Astrocyte of the spinal cord (primary cell): ENCODE measurements at places on chromosomes 7 and 10.

- peak; percentile 50 for DNase-seq
Measured at GRCh38 chr10:90197766-90198165, 496.4 kb downstream of the KIF20B start.

- DNase-seq, result no peak
Measured at GRCh38 chr7:117178600-117178999, 144.3 kb downstream of the WNT2 start.

- DNase-seq, result no peak
Measured at GRCh38 chr7:20293336-20293735, 37.4 kb upstream of the ITGB8 start.

DNA sequence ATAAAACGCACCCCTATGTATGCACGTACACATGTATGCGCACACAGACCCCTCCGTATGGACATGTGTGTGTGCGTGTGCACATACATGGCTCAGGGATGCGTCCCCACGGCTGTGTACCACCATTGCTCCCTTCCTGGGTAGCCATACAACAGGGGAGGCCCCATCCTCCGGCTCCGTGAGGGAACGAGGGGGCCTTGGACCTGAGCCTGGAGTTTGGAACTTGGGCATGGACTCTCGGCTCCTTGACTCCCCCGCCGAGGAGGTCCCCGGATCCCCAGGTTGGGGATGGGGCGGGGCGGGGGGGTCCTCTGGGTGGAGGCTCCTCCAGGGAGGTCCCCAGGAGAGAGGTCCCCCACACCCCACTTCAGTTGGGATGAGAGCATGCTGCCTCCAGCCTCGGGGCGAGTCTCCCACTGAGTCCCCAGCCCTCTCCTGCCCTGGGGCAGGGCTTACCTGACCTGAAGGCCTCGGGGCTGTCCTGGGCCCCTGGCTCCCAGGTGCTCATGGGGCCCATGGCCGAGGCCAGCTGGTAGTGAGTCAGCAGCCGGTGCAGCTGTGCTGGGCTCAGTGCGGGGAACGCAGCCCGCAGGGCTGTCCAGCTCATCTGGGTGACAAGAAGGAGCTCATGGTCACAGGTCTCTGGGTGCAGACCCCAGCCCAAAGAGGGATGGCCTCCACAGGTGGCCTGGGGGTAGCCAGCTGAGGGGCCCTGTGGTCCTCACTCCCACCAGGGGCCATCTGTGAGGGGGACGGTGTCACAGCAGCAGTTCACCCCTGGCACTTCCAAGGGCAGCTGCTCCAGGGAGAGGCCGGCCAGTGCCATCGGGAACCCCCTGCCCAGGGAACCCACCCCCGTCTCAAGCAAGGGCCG lies 29.9 kb downstream of the AP5Z1 start:
- DNase-seq, result no peak

- DNase-seq, result no peak
Measured at GRCh38 chr7:36563706-36564327, 160.5 kb downstream of the AOAH start.

GRCh38 chr7:140924019-140924820 lies 509 bp downstream of the BRAF start:
- DNase-seq, result peak; percentile 55

GRCh38 chr10:28883741-28884423 lies 206.6 kb downstream of the BAMBI start:
- DNase-seq, result no peak

DNA sequence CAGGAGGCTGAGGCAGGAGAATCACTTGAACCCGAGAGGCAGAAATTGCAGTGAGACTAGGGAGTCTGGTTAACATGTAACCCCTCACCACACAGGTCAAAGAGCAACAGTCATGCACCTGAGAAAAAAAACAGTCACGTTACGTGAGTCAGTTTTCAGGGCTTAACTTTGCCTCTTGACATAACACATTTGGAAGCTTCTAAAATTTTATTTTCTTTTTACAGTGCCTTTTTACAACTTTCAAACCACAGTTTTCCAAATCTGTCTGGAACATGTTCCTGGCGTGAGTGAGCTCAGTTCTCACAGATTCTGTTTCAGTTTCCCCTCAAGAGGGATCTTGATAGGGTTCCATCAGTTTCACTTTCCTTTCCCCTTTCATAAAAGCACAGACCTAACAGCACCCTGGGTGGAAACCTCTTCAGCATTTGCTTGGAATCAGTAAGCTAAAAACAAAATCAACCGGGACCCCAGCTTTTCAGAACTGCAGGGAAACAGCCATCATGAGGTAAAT lies 4.4 kb downstream of the IFIT3 start:
- peak; percentile 80 for DNase-seq

GRCh38 chr10:651692-652091 lies 37.8 kb downstream of the DIP2C start:
- DNase-seq, result no peak

- DNase-seq, result no peak
Measured at GRCh38 chr7:159033956-159034355, 110.7 kb downstream of the VIPR2 start.

DNA sequence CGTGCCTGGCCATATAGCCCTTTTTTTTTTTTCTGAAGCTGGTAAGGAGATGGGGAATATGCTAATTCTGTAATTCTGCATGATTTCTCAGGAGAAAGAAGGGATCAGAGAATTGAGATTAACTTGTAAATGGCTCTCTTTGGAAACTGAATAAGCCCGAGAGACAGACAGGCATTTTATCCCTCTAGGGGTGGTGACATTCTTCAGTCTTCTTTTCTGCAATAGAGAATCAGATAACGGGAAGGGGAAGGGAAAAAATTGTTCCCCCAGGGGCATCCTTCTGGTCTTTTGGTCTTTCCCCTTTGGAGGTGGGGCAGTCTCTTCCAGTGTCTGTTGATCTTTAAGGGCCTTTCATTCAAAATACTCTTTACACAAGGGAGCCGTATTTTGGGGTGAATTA lies 34.2 kb downstream of the HK1 start:
- DNase-seq, result no peak

- DNase-seq, result no peak
Measured at GRCh38 chr10:132657127-132657706, 119.6 kb downstream of the INPP5A start.

- DNase-seq, result peak; percentile 19
Measured at GRCh38 chr10:27390681-27391080, 113.4 kb upstream of the RAB18 start.

- DNase-seq, result no peak
Measured at GRCh38 chr7:138491612-138492386, 31.7 kb downstream of the TRIM24 start.

- DNase-seq, result peak; percentile 74
Measured at GRCh38 chr7:107659666-107660065, 962 bp upstream of the SLC26A4 start.

DNA sequence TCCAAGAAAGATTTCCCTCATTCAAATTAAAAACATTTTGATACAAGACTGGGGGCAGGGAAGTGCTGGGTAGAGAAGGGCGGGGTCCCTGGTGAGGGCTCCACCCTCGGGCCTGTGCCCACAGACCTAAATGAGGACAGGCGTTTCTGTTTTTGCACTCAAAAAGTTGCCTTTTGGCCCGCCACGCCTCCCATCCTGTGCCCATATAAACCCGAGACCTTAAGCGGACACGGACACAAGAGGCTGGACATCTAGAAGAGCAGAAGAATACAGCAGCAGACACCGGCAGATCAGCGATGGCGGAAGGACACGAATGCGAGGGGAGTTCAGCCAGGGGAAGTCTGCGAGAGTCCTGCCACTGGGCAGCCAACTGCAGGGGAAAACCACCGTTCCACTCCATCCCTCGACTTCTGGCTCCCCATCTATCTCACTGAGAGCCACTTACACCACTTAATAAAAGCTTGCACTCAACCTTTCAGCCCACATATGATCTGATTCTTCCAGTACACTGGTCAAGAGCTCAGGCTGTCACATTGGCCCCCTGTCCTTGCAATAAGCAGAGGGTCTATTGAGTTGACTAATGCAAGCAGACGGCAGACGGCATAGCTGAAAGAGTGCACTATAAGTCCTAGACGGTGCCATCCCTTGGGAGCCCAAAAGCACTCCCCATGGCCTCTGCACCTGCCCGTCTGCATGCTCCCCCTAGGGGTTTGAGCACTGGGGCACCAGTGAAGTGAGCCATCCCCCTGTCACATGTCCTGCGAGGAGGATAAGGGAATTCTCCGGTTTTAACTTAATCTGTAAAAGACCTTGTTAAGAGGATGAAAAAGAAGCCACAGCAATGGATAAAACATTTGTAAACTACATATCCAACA lies 181.8 kb upstream of the PRSS1 start:
- DNase-seq, result no peak

DNA sequence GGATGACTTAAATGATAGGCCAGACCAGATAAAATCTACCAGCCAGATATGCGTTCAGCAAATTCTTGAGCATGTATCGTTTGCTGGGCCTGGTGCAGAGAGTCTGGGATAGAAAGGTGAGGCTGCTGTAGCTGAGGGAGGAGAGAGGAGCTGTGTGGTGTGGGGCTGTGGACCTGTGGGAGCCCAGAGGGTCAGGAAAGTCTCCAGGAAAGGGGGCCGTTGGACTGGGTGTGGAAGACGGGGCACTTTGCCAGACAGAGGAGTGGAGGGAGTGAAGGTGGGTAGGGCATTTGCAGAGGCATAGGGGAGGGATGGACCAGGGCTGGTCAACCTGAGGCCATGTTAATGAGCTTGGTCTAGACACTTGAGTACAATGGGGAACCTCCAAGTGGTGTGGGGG lies 124.7 kb upstream of the UNC5B start:
- DNase-seq, result no peak

GRCh38 chr10:97109547-97109946 lies 76.2 kb downstream of the SLIT1 start:
- DNase-seq, result no peak

DNA sequence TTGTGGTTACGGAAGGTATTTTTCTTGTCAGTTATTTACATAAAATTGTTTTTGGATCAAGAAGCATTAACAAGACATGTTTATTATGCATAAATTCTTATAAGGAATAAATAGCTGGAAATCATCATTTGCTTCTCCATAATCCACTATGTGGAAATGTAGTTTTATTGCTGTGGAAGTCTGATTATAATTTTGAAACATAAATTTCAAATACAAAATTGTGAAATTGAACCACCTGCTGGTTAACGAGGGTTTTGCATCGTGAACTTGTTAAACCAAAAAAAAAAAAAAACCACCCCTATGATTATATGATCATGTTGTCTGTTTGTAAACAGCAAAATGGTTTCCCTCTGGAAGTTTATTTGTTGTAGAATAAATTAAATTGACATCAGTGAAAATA lies 25.9 kb downstream of the ABRAXAS2 start:
- DNase-seq, result peak; percentile 22

DNA sequence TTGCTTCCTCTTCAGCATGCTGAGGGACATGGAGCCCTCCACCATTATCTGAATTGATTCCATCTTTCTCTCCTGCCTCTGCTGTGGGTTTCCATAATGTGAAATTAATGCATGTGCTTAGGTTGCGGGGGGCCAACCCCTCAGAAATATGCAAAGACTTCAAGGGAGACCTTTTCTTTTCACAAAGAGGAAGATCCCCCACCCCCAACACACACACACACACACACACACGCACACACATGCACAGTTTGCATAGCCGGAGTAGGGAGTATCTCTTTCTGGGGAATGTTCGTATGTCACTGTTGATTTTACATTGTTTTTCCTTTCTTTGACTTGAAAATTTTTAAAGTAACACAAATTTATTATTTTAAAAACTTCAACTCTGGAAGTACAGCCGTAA lies 193.5 kb downstream of the MGMT start:
- DNase-seq, result no peak

GRCh38 chr7:135978624-135979023 lies 1.5 kb upstream of the MTPN start:
- DNase-seq, result no peak

- no peak for DNase-seq
Measured at GRCh38 chr7:4074994-4075393, 607.1 kb upstream of the FOXK1 start.

DNA sequence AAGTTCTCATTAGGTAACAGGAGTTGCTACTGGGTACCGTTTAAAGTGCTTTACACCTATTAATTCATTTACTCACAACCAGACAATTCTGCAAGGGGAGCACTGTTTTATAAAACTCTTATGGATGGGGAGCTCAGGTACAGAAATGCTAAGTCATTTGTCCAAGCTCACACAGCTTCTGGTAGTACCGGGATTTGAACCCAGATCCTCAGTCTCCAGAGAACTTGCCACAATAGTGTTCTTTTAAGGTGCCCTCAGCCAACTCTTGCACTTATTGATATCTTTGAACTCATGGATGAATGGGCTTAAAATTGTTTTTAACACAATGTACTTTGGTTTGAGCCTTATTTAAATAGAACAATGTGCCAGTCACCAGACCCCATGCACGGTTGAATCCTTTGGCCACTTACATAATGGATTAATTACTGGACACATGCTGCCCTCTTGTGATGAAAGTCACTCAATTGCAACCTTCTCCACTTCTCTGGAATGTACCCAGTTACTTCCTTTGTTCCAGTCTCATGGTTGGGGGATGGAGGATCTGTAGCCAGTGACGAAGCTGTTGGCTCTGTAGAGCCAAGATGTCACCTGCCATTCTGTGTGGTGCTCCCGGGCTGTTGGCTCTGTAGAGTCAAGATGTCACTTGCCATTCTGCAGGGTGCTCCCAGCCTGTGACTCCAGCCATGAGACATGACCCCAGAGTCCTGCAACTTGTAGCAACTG lies 65.6 kb downstream of the NOD1 start:
- peak; percentile 85 for DNase-seq

- no peak for DNase-seq
Measured at GRCh38 chr10:101249171-101249581, 19.9 kb upstream of the LBX1 start.

- no peak for DNase-seq
Measured at GRCh38 chr7:94003446-94004023, 620 bp downstream of the BET1 start.

GRCh38 chr10:77045085-77045484 lies 592.5 kb downstream of the KCNMA1 start:
- DNase-seq, result no peak
